ENCODE measurements at places on chromosomes 12 and 14. TPM values are rescaled to one million over a fixed set of nuclear protein-coding genes. Genes with fewer than 3 reads are reported as not detected.

GRCh38 chr12:39541471-39541870 lies 78.1 kb downstream of the ABCD2 start:
- DNase-seq = no peak
- no peaks in the 10 kb centered on the region for H3K4me1 ChIP-seq
- no peaks in the 10 kb centered on the region for H3K36me3 ChIP-seq
- H3K4me3 ChIP-seq = no peak overlapping the region

- no peak overlapping the region for H3K4me3 ChIP-seq
- H3K27me3 ChIP-seq = no peaks in the 10 kb centered on the region
- no peaks in the 10 kb centered on the region for H3K36me3 ChIP-seq
- no peaks in the 10 kb centered on the region for H3K4me1 ChIP-seq
- DNase-seq = no peak
- no peak overlapping the region for H3K27ac ChIP-seq
Observed at GRCh38 chr14:105026802-105027563, 6.1 kb upstream of the CDCA4 start.

- no peak for DNase-seq
- H3K4me1 ChIP-seq = peaks cover 11% of the 10 kb centered on the region
- H3K36me3 ChIP-seq = no peaks in the 10 kb centered on the region
Observed at GRCh38 chr14:53875324-53875897, 81.2 kb downstream of the BMP4 start.

GRCh38 chr12:15863372-15863771 lies 18.8 kb upstream of the STRAP start:
- DNase-seq = no peak
- no peak overlapping the region for H3K27ac ChIP-seq
- H3K4me3 ChIP-seq = no peak overlapping the region
- no peaks in the 10 kb centered on the region for H3K36me3 ChIP-seq

Gene IKZF4
- 3.9 TPM for total RNA-seq

Gene RD3L
- 25.2 TPM for total RNA-seq

Gene GALNT9
- total RNA-seq = 4.0 TPM
